ENCODE measurements at places on chromosomes 4 and X.

GRCh38 chr4:143054971-143055370 lies 129.7 kb upstream of the USP38 start:
- no peak for DNase-seq

- peak; percentile 35 for DNase-seq
Measured at GRCh38 chr4:186765138-186765537, 41.5 kb upstream of the FAT1 start.

DNA sequence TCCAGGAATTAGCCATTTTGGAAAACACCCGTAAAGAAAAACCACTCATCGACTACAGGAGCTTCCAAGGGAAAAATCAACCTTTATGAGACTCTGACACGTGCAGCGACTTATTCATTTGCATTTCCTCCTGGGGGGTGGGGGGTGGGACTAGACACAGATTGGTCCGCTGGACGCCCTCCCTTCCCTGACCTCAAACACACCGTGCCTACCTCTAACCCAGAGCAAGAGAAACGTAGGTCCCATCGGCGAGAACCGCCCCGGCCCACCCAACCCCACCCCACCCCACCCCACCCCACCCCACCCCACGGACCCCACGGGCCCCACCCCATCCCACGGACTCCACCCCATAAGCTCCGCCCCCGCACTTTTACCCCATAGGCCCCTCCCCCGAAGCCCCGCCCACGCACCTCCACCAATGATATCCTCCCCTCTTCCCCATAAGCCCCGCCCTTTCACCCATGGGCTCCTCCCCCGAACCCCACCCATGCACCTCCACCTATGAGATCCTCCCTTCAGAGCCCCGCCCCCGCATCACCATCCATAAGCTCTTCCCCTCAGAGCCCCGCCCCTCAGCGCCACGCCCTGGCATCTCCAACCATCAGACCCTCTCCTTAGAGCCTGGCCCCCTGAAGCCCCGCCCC lies 1.1 kb downstream of the GTPBP6 start:
- no peak for DNase-seq

DNA sequence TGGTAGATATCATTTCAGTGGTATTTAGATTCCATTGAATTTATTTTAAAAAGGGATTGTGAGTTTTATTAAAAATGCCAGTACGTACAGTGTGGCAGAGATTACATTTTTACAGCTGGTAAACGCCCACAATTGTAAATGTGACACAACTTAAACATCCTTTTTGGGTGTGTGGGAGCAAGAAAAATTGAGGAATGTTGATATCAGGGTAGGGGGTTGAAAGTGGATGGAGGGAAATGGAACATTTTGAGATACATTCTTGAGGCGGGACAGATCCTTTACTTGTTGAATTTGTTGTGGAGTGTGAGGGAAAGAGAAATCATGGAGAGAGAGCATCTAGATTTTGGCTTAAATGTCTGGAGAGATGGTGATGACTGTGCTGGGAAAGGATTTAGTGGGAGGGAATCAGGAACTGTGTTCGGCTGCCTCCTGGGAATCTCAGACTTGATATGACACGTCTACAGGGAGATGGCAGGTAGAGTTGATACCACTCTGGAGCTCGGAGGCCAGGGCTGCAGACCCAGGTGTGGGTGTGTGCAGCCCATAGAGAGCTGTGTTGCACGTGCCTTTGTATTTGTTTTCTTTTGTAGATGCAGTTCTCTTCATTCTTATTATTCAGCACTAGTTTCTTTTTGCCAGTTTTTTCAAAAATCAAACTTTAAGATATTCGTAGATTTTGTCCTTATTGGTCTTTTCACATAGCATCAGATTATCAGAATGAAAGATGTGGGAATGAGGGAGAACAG lies 10.8 kb downstream of the TMEM131L start:
- no peak for DNase-seq

DNA sequence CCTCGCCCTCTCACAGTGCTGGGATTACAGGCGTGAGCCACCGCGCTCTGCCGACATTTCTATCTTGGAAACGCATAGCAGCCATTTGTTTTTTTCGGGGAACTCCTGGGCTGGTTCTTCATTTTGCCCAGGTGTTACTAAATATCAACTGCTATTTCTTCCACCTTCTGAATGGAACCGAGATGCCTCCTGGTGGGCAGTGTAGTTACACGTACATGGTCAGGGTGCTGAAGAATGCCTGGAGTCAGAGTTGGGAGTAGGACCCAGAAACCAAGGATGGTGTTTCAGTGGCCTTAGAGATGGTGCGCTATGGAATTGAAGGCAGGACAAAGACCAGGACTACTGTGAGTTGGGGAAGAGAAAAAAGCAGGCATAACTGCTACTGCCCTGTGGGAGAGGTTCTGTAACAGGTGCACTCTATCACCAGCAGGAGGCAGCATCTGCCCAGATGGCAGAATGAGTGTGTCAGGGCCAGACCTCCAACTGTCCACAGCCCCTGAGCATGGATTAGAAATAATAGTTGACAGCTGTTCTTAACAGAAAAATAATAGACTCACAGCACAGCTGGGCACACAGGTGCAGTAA lies 81.7 kb downstream of the ZC4H2 start:
- DNase-seq = peak; percentile 4

DNA sequence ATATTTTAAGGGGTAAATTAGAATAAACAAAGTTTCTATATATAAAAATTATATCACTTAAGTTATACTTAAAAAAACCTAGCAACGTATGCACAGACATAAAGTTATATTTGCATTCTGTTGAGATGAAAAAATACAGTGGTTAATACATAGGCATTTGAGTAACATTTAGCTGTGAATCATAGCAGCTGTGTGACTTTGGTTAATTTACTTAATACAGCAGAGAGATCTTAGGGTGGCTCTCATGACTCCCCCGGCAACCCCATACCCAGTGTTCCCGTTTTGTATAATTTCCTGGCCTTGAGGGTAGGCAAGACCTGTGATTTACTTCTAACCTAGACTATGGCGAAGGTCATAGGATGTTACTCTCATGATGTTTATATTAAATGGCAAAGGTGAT lies 504.8 kb downstream of the INPP4B start:
- DNase-seq = no peak

- DNase-seq = no peak
Measured at GRCh38 chrX:2559124-2559523, 58.3 kb upstream of the DHRSX start.
